ENCODE measurements at places on chromosomes 16 and 17.

DNA sequence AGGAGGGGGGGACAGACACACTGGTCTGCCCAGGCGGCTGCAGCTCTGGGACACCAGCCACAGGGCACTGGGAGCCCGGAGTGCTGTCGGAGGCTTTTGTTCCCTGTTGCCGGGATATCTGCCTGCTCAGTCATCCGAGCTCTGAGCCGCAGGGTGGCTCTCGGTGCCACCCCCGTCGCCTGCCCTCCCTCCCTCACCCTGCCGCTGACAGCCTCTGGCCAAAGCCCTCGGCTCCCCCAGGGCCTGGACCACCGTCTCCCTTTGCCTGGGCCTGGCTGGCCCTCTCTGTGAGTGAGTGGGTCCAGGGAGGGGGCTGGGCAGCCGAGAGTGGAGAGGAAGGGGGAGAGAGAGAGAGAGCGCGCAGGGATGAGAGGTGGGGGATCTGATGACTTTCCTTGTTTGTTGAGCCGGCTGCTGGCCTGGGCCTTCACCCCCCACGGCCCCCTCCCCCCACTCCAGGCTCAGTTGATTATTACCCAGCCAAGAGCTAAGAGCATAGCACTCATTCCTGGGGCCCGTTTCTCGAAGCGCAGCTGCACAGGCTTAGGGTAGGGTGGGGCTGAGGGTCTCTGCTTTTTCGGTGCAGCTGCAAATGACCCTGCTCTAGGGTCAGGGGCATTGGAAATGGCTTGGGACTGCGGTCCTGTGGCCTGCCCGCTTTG lies 2.7 kb downstream of the FOXJ1 start:
- no peak for DNase-seq

DNA sequence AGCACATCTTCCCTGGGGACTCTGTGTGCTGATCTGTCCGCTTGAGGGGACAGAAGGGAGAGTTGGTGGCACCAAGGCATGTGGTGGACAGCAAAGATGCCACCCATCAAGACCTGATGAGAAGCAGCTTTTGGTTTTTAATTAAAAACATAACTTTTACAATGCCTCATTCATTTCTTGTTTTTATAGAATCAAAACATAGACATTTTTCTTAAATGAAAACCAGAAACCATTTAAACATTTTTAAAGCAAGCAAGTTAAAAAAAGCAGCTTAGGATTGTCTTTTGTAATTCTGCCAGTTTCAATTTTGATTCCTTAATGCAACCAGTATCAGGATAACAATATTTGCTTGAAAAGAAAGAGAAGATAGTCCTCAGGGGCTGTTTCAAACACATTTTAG lies 123.7 kb upstream of the AXIN2 start:
- DNase-seq, result no peak

- no peak for DNase-seq
These were observed 35.4 kb upstream of the GAN start for GRCh38 chr16:81279392-81279791.

DNA sequence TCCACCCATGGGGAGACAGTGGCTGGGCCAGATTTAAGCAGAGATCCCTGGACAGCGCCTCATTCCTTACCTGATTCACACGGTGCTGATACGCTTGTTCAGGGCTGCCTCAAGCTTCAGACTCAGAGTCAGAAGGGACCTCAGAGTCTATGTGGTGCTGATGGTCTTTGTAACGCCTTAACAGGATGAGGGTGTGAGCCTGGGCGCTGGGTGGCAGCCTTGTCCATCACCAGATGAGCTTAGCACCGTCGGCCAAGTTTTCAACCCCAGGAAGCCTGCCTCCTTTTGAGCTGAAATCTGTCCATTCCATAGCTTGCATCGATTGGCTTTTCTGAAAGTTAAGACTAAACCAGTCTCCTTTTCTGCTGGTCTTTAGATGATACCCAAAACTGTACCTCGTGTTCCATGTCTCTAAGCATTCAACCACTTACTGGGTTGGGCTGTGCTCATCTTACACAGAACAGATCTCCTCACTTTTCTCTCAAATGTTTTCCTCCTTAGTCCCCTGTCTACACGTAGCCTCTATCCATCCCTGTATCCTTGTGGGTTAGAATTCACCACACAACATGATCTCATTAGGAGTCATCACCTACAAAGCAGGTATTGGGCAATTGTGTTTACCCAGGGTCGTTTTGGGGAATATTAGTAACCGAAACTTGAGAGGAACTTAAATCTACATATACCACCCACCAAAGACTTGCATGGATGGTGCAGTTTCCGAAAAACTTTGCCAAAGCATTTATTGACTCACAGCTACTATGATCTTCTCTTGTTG lies 573.4 kb downstream of the CDH13 start:
- no peak for DNase-seq

DNA sequence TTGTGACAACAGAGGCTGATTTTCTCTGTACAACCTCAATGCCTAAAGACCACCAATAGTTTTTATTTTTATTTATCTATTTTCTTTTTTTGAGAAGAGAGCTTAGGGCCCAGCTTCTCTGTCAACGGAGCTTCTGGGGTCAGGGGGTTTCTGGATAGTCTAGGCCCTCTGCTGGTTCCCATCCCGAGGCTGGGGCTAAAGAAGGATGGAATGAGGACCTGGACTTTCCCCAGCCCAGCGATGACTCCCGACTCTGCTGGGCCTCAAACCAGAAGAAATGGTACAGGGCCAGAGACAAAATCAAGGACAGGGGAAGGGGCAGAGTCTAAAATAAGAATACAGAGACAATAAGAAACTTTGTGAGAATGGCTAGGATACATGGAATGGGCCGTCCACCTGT lies 5.7 kb upstream of the TSPOAP1 start:
- DNase-seq, result no peak

- no peak for DNase-seq
These were observed 4.4 kb upstream of the RNF43 start for GRCh38 chr17:58421711-58422110.

GRCh38 chr16:2817340-2818271 lies 569 bp downstream of the PRSS21 start:
- DNase-seq, result no peak

- peak; percentile 49 for DNase-seq
These were observed 60.8 kb downstream of the TEX14 start for GRCh38 chr17:58630883-58631522.

DNA sequence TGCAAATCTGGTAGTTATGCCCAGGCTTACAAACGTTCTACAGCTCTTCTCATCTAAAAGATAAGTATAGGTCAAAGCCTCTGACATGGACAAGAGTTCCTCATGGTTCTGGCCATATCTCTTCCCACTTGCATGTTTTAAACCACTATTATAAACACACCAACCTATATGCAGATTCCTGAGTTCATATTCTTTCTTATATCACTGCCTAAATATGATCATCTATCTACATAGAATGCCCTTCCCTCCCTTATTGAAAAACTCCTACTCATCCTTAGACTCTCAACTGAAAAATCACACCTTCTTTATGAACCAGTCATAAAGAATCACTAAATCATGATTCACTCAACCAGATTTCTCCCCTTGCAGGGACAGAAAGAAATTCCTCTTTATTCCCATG lies 128.2 kb downstream of the CEP112 start:
- no peak for DNase-seq

DNA sequence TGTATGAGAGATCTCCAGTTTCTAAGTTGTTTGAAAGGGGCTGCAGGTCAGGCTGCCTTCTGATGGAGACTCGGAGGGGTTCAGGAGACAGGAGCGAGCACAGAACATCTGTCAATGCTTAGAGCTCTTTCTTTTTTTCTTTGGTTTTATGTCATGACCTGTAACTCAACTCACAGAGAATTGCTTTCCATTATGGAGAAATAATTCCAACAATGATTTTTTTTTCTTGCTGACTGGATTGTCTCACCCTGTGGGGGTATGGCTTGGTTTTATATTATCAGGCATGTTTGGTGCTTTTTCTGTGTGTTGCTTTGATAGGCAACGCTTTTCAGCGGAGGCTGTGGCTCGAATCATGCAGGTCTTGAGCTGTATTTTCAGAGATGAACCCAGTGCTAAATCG lies 10.7 kb upstream of the KCNJ2 start:
- DNase-seq, result no peak

Measured in left lobe of liver (tissue), 2 donors.